ENCODE measurements at places on chromosomes 5 and 9. TPM values are rescaled to one million over a fixed set of nuclear protein-coding genes. Genes with fewer than 3 reads are reported as not detected.

Gene UNC13B
- 24.8 TPM for total RNA-seq

Gene CDC26
- 27.9 TPM for total RNA-seq

Gene IRX2
- 5.3 TPM for total RNA-seq

Gene CCL19
- not detected for total RNA-seq

Gene INSL4
- not detected for total RNA-seq

Gene RBM18
- total RNA-seq: 10.0 TPM

Gene F12
- total RNA-seq: not detected

Gene PTGER4
- 10.6 TPM for total RNA-seq

Gene FAM200C
- 5.6 TPM for total RNA-seq

Gene SLC4A9
- total RNA-seq: not detected

Gene ZNF618
- total RNA-seq: 13.6 TPM

Gene SNX24
- total RNA-seq: 22.7 TPM

Gene ANKRD34B
- not detected for total RNA-seq

Gene FOXI1
- not detected for total RNA-seq

Gene PCDHGA3
- total RNA-seq: 2.9 TPM

Gene IL33
- total RNA-seq: under 0.01 TPM

Gene PCDHAC1
- 0.29 TPM for total RNA-seq

Gene PCDHB5
- 2.9 TPM for total RNA-seq

Gene IL3
- total RNA-seq: not detected

Gene SIMC1
- total RNA-seq: 5.1 TPM

Gene RORB
- total RNA-seq: 0.36 TPM

Gene REEP5
- 38.0 TPM for total RNA-seq

Data from osteoblast (primary cell).